ENCODE measurements at places on chromosomes 4 and X.

- DNase-seq, result no peak
These were observed at the start of gene GTPBP6 for GRCh38 chrX:318739-319578. TSS of gene GTPBP6 (minus strand) at chrX:318796. CDS start at chrX:318787, 9 bp downstream.

GRCh38 chr4:112896609-112897190 lies 152.8 kb upstream of the ANK2 start:
- no peak for DNase-seq

DNA sequence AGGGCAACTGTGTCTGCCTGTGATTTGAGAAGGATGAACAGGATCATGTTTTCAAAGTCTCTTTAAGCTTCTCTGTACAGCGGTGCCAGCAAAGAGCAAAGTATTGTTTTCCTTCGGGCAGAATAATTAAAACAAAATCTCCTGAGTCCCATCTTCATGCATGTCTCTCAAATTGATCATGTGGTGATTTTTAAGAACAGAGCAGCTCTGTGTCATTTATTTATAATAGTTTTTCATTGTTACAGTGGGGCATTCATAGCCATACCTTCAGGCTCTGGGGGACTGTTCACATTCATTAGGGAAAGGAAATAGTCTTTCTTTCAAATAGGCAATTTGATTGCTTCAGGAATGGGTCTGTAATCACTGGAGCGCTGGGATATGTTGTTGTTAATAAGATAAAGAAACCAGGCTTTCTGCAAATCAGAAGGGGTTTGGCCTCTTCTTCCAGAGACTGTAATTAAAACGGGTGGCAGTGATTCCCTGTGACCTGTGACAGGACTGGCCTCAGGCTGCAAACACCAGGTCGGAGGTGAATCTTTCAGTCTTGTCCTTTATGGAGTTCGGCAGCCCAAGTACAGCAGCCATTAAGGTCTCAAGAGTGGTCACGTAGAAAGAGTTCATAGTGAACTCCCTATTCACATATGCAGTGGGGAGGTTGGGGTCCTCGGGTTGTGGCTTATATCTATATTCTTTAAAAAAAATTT lies 29.3 kb upstream of the CBR4 start:
- DNase-seq, result no peak

- DNase-seq, result peak; percentile 14
These were observed 754.8 kb downstream of the RAB28 start for GRCh38 chr4:12729384-12729783.

DNA sequence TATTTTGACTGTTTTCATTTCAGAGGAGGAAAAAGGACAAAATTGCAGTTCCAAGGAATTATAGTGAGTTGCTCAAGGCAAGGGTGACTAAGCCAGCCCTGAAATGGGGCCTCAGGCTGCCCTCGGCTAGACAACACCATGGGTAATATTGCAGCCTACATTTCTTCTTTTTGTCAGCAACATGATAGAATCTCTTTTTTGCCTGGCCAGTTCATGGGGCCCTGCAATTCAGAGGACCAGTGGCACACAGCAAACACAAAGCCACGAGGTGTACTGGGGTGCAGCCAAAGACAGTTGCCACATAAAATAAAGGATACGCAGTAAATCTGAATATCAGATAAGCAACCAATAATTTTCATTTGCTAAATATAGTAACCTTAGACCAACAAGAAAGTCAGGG lies 41.8 kb downstream of the RBM47 start:
- DNase-seq, result no peak

- no peak for DNase-seq
These were observed 48.0 kb upstream of the TMEM131L start for GRCh38 chr4:153418121-153418520.

DNA sequence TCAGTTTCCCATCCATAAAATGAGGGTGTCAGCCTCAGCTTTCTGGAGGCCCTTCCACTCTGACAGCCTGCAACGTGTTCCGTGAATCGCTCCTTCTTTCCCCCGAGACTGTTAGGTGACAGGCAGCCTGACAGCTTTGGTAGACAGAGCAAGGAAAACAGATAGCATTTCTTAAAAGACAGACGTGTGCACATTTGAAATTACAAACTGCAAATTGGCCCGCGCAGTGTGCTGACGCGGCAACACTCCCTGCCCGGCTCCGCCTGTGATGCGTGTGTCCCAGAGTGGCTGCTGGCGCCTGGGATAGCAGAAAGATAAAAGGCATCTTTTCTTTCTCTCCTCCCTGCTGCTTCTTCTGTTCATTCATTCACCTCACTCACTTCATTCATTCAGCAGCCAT lies 245.3 kb downstream of the AFAP1 start:
- DNase-seq, result no peak

DNA sequence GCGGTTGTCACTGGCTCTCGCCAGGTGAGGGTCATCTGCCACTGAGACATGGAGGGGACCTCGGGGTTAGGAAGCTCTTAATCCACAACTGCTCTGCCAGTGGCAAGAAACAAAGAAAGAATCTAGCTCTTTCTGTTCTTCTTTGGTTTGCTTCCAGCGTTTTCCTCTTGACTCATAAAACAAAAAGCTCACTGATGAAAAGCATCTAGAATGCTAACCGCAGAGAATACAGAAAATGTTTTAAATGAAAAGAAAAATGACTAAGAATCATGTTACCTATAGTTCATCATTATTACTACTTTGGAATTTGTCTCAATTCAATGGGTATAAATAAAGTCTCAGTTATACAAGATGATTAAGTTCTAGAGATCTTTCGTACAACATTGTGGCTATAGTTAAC lies 274.8 kb upstream of the TENM3 start:
- DNase-seq, result no peak

GRCh38 chrX:131675596-131676194 lies 131.8 kb downstream of the OR13H1 start:
- DNase-seq, result peak; percentile 13

- no peak for DNase-seq
These were observed 121.4 kb downstream of the ATP10D start for GRCh38 chr4:47606482-47606881.

DNA sequence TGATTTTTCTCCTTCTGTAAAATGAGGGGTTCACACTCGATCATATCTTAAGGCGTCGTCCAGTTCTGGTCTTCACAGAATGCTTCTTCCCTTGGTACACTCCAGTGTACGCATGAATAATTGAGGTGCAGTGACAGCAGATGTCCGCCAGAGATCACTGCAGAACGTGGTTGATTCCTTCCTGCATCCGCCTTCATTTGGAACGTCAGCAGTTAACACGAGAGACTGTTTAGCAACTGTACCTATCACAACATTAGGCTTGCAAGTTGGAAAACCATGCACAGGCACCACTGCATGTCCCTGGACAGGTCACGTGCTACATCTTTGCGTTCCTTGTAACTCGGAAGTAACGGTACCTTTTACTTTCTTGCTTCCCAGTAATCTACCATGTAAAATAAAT lies 66.0 kb upstream of the GEMIN8 start:
- no peak for DNase-seq

GRCh38 chr4:107452717-107453630 lies 267.1 kb downstream of the PAPSS1 start:
- DNase-seq, result no peak

DNA sequence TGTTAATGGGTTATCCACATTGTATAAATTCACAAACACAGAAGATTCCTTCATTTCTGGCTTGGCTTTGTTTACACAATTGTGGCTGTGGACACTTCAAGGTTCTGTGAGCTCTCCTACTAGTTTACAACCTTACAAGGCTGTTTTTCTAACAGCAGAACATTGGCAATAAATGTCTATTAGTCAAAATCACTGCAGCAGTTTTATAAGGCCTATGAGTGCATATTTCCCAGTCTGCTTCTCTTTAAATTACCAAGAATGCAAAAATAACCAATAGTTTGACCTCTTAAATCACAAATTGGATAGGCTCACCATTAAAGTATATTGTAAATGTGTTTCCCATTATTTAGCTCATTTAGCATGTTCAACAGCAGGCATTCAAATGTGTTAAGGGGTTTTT lies 239.2 kb downstream of the DKK2 start:
- DNase-seq, result no peak

DNA sequence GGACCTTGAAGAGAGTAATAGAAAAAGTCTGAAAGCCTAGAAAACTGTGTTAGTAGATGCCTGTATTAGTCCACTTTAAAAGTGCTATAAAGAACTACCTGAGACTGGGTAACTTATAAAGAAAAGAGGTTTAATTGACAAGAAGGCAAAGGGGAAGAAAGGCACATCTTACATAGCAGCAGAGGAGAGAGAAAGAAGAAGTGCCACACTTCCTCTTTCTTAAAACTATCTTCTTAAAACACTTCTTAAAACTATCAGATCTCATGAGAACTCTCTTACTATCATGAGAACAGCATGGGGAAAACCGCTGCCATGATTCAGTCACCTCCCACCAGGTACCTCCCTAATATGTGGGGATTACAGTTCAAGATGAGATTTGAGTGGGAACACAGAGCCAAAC lies 18.8 kb upstream of the COL25A1 start:
- no peak for DNase-seq

DNA sequence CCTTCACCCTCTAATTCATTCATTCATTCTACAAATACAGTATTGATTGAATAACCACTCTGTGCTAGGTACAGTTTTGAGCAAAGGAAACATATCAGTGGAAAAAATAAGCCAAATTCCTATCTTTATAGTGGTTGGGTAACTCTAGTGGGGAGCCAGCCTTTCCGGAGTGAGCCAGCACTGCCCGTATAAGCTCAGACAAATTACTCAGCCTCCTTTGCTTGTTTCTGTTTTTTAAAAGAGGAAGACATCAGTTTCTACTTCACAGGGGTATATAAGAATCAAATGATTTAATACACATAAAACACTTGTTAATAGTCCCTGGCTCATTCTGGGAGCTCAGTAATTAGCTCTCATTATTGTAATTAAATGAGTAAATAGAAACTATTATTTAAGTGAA lies 238.2 kb upstream of the MAD2L1 start:
- DNase-seq, result peak; percentile 20

GRCh38 chrX:23344238-23344903 lies 9.7 kb downstream of the PTCHD1 start:
- no peak for DNase-seq

GRCh38 chrX:68018248-68019203 lies 414.8 kb downstream of the OPHN1 start:
- no peak for DNase-seq

DNA sequence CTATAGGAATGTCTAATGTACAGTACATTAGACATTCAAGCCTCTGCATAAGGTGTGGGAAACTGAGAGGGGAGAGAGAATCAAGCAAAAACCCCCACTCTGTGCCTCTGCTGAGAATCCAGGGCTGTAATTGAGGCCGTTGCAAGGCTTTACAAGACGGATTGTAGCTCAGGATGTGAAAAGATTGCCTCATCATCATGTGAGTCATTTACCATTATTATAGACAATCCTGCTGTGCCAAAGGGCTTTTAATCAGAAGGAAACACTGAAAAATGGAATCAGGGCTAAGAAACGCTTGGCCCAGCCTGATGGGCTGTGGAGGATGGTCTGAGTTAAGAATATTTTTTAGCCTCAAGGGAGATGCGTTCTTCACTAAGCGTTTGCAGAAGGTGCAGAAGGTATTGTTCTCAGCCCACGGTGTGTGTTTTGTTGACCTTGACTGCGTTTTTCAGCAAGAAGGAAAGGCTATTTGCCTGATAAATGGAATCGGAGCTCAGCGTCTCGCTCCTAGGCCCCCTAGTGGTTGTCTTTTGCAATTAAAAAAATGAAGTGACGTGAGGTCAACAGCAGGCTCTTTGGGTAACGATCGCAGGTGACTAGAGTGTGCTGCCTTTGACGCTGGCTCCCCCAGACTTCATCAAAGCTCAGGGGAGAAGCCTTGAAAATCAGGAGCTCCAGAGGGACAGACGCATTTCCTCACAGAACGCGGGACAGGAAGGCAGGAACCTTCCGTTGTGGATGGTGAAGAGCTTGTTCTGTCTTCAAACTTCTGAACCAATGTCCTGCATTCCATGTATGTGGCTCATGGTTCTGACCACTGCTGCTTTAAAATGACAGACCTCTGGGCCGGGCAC lies 18.1 kb upstream of the CHRNA9 start:
- DNase-seq, result no peak

DNA sequence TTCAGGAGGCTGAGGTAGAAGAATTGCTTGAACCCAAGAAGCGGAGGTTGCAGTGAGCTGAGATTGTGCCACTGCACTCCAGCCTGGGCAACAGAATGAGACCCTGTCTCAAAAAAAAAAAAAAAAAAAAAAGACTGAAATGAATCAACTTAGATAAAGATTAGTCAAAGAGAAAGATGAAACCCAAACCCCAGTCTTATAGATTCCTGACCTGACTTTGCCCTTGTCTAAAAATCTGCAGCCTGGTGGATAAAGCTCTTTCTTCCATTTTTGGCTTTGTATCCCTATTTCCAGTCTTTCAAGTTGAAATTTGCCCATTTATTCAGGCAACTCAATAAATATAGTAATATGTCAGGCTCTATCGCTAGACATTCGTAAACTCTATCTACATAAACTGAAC lies 39.3 kb upstream of the SPINK2 start:
- no peak for DNase-seq

DNA sequence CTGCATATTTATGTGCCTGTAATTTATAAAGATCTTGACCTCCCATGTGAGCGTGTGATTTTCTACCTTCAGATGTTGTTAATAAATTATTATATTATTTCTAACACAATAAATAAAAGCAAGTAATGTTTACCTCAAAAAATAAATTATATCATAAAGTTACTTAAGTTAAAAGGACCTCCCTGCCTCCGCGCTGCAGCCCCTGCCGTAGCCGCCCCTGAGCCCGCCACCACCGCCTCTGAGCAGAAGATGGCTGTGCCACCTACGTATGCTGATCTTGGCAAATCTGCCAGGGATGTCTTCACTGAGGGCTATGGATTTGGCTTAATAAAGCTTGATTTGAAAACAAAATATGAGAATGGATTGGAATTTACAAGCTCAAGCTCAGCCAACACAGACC lies 119.6 kb upstream of the BRWD3 start:
- DNase-seq, result no peak

DNA sequence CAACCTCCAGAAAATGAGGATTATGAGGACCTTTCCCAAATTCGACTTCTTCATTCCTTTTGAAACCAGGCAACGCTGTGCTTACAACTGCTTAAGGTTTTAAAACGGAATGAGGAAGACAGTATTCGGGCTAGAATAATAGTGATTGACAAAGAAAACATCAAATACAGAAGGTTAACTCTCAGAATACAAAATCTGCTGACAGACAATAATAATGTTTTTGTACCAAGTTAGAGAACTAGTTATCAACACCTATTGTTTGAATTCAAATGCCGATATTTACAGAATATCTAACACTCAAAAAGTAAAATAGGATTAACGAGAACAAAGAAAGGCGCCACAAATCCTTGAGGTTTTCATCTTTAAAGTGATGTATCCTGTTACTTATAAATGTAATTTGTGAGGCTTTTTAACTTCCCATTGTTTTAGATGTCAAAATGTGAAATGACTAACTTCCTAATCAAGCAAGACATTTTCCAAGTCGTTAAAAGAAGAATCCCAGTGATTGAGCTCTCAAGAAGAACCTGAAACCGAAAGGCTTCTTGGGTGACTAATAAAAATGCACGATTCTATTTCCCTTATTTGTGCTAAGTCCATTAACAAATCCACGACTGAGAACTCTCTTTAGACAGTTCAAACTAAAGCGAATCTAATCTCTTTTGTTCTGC lies 118.3 kb downstream of the SORBS2 start:
- no peak for DNase-seq

DNA sequence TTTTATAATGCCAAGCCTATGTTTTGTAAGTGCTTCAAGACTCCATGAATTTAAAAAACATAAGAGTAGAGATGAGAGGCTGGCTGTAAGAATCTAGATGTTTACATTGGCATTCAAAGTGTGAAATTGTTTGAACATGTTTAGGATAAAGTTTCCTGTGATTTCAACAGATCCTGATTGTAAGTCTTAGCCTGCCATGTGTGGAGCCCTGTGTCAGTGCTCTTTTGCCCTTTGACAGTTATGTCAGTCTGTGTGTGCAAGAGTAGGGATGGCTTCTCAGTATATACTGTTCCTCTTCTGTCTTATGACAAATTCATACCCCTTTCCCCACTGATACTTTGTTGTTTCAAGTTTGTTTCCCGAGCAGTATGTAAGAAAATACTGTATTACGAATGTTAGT lies 68.2 kb downstream of the USP9X start:
- DNase-seq, result no peak
